ENCODE measurements at places on chromosomes 1 and 21.

- DNase-seq: no peak
These were observed 454 bp upstream of the NENF start for GRCh38 chr1:212432272-212432660.

DNA sequence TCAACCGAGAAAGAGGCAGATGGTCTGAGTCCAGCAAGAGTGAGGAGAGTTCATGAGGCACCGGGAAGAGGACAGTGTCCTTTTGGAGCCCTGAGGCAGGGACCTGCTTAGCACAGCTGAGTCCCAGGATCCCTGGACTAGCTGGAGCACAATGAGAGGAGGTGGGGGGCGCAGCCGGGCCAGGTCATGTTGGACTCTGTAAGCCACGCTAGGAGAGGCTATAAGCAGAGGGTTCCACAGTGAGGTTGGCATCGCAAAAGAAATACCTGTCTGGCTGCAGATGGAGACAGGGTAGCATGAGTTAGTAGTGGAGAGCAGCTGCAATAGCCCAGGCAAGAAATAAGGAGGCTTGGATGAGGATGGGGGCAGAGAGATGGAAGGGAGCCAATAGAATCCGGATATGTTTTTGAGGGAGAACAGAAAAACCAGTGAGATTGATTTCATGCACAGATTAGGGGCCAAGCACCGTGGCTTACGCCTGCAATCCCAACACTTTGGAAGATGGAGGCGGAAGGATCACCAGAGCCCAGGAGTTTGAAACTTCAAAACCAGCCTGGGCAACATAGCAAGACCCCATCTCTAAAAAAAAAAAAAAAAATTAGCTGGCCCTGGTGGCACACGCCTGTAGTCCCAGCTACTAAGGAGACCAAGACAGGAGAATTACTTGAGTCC lies 98.2 kb downstream of the DHRS3 start:
- no peak for DNase-seq

DNA sequence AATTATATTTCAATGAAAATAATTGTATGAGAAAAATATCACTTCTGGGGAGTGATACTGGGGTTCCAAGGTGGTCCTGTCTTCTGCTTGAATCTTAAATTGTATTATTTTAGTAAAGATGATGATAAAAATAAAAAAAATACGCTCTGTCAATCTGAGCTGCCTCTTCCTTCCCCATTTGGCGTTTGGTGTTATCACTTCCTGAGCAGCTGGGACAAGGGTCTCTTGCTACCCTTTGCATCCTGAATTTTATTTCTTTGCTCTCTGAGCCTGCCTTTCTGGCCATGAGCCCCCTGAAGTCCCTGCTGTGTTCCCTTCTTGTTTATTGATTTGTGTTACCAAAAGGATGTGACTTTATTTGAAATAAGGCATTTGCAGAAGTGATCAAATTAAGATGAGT lies 111.0 kb downstream of the KCNJ6 start:
- DNase-seq: no peak

DNA sequence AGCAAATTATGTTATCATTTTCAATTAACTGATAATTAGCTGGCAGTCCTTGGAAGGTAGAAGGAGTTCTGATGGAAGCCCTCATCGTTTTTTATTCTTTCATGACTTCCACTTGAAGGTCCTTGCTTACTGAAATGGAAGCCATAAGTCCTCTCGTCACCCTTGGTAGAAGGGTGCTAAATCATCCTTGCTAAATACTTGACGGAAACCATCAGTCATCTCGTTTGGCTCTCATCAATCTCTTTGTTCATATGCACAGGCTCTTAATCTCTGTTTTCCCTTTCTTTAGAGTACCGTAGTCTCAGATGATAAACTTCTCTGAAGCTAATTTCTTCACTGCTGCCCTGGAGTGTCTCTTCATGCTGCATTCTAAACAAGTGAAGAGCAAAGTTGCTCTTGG lies 34.5 kb downstream of the UCK2 start:
- no peak for DNase-seq

DNA sequence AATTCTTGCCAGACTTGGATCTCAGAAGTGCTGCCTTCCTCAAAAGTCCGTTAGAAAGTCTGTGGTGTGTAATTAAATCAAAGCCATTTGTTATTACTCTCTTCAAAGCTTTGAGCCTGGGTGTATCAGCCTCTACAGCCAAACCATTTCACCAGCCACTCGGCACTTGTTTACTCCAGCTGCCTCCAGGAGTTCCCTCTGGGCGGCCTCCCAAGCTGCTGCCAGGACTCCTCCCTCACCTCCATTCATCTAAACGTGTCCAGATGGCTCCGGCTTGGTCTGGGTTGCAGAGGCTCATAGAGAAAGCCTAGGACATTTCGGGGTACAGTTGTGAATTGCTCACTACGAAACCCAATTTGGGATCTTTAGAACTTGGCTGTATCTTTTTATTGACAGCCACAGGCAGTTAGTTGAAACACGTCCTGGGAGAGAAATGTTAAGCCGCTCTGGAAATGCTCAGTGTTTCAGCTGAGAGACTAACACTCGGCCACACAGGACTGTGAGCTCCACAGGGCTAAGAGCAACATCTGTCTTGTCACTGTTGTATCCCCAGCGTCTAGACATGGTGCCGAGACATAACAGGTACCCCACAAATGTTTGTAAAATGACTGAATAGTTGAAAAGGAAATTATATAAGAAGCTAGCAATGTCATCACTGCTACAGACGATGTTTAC lies 116.9 kb upstream of the NGF start:
- DNase-seq: no peak

DNA sequence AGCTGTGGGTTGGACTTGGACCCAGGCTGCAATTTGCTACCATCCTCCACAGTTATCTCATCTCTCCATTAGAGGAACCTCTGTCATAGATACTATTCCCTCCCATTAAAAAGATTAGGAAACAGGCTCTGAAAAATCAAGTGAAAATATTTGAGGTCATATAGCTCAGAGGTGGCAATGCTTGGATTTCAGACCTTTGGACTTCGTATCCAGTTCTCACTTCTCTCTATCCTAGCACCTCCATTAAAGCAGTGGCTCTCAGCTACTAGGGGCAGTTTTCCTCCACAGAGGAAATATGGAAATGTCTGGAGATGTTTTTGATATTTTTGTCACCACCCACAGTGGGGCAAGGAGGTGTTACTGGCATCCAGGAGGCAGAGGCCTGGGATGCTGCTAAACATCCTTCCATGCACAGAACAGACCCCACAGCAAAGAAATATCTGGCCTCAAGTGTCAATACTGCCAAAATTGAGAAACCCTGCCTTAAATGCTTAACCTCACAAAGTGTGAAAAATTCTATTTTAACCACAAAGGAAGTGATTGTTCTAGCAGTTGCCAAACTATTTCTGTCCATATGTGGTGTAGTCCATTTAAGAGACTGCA lies 54.1 kb downstream of the C8A start:
- no peak for DNase-seq
